ENCODE measurements at places on chromosomes 7 and 10. TPM values are rescaled to one million over a fixed set of nuclear protein-coding genes. Genes with fewer than 3 reads are reported as not detected.

The KIF11 gene
- total RNA-seq = 0.48 TPM

The LFNG gene
- 0.86 TPM for total RNA-seq

The OLAH gene
- total RNA-seq = not detected

The TMEM176B gene
- total RNA-seq = 145 TPM

The CPA2 gene
- not detected for total RNA-seq

The METTL27 gene
- total RNA-seq = 5.3 TPM

The SLC18A2 gene
- 2.8 TPM for total RNA-seq

The TUBAL3 gene
- total RNA-seq = 0.15 TPM

The NRP1 gene
- 45.8 TPM for total RNA-seq

The GFRA1 gene
- 9.1 TPM for total RNA-seq

The EEF1AKMT2 gene
- 25.8 TPM for total RNA-seq

The C7orf33 gene
- total RNA-seq = not detected

The MNX1 gene
- total RNA-seq = not detected

The ADAMTS14 gene
- 0.11 TPM for total RNA-seq

The PNLIPRP1 gene
- total RNA-seq = 2.8 TPM

The SNX10 gene
- total RNA-seq = 4.4 TPM

The COL28A1 gene
- total RNA-seq = 1.4 TPM

The CALHM1 gene
- total RNA-seq = not detected
